Stimulated activated CD8-positive, alpha-beta memory T cell treated with anti-CD3 and anti-CD28 coated beads, Interleukin-7, amount 100 ng/mL, for 48 hours (primary cell): ENCODE measurements at places on chromosomes 4 and X.

DNA sequence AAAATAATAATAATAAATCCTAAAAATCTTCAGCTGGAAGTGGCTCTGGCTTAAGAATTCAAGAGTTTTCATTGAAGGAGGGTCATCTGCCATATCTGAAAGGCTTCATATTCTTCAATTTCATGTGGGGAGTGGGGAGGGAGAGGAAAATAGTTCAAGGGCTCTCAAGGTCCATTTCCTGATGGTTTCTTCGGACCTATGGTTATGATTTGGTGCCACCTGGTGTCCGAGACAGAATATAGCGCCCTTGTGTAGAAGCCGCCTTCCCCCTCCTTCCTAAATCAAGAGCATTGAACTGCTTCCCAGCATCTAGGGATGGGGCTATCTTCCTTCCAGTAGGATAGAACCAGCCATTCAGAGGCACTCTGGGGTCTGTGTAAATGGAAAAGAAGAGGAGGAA is 34.3 kb downstream of the NLGN3 start:
- DNase-seq: no peak

DNA sequence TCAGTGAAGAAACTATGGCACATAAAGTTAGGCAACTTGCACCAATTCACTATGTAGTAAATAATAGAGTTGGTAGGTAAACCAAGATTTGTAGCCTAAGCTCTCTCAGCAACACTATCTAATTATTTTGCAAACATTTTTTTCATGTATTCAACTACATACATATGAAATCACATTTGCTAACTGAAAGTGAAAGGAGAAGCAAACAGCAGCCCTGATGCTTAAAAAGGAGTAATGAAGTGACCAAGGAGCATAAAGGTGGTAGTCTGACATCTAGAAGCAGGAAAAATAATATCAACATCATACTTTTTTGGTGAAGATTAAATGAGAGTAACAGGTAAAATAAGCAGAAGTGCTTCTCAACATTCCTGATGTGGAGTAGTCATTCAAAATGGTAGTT is 603.7 kb downstream of the GRXCR1 start:
- no peak for DNase-seq

DNA sequence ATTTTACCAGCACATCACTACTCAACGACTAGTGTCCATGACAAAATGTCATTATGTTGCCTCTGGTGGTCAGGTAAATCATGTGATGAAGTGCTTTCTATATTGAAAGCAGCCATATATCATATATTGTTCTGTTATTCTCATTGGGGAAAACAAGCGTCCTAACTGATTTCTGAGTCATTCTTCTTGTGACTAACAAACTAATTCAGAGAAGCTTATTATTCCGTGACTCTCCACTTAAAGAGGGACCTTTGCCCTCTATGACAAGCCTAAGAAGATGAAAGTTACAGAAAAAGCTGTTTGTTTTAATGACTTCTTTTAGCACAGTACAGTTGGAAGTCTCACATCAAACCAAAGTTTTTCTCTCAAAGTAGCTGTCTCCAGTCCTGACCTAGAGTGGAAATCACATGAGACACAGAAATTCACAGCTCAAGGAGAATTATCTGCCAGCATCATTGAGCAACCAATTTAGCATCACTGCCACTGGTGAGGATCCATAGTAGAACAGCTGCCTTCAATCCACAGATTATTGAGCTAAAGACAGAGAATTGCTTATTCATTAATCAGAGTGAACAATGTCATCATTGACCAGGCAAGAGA is 36.4 kb downstream of the ASB9 start:
- DNase-seq: no peak

GRCh38 chr4:53376900-53377299 is 541 bp upstream of the FIP1L1 start:
- DNase-seq: no peak

GRCh38 chrX:2635342-2635741 is 55.8 kb upstream of the CD99 start:
- DNase-seq: no peak

GRCh38 chr4:80058740-80059139 is 14.3 kb downstream of the ANTXR2 start:
- no peak for DNase-seq

- no peak for DNase-seq
These were observed 14.8 kb downstream of the PJA1 start for GRCh38 chrX:69150281-69150960.

DNA sequence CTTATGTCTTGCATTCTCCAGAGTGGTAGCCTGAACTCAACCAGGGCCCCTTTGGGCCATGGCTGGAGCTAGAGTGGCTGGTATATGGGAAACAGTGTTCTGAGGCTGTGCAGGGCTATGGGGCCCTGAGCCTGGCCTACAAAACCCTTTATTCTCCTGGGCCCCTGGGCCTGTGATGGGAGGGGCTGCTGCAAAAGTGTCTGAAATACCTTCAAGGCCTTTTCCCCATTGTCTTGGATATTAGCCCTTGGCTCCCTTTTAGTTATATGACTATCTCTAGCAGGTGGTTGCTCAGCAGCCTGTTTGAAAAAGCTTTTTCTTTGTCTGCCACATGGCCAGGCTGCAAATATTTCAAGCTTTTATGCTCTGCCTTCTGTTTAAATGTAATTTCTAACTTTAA is 22.5 kb downstream of the APOOL start:
- DNase-seq: no peak

DNA sequence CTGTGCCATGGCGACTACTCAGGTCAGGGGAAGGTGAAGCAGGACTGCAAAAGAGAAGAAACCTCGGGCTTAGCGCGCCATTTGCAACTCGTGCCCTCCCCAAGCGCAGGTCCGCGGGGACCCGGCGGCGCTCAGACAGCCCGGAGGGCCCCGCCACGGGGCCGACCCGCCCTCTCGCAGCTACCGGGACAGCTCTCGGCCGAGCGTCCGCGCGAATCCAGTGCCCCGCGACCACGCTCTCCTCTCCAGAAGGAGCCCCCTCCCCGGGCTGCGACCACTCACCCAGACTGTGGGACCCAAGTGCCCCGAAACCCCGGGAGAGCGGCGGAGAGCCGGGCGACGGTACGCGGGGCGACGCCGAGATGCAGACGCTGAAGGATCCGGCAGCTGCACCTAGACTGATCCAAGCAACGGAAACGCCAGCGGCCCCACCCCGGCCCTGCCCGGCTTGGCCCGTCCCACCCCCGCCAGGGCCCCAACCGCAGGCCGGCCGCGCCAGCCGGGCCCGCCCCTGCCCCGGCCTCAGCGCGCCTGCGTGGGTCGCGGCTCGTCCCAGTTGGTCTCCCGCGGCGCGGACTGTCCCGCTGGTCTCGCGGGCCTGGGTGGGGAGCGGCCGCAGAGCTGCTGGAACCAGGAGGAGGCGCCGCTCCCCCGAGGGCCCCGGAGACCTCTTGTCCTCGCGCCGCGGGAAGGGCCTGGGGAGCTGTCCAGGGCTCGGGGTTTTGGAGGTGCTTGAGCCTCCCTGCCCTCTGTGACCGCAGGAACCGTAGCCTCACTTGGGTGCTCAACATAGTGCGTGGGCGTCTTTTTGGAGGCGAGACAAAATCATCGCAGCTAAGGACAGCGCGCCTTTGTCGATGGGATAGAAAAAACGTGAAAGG is at the start of gene ANXA5:
ANXA5 (minus strand) TSS at position 400 of the 881 bp plus-strand sequence; CDS start at position 9, 391 bp downstream.
- DNase-seq: peak; percentile 62

DNA sequence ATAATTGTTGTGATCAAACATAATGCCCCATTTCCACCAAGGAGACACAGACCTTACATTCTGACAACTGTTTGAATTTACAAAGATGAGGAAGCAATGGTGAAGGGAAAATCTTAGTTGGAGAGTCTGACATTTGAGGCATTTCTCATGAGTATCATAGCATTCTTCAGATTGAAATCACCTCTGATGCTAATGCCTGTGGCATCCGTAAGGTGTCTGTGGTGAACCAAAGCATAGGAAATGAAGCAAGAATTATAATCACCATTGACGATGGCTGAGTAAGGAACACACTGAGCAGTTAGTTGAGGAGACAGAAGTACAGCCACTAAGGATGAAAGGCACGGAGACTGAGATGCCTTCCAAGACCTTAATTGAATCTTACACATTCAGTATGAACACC is 575.7 kb downstream of the TRIML1 start:
- no peak for DNase-seq

DNA sequence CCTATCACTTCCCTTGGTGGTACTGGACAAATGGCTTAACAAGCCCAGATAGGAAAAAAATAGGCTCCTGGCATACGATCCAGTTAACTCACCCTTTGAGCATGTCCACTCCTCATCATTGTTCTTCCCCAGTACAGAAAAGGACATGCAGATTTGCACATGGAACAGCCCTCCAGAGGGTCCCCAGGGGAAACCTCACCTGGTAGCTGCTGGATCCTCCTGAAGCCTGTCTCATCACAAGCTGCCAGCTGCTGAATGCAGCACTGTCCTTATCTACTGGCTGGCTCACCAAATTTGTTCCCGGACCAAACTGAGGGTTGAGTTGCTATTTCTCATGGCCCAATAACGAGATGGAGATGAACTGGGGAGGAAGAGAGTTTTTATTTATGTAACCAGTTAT is 49.4 kb downstream of the SERTM2 start:
- no peak for DNase-seq

DNA sequence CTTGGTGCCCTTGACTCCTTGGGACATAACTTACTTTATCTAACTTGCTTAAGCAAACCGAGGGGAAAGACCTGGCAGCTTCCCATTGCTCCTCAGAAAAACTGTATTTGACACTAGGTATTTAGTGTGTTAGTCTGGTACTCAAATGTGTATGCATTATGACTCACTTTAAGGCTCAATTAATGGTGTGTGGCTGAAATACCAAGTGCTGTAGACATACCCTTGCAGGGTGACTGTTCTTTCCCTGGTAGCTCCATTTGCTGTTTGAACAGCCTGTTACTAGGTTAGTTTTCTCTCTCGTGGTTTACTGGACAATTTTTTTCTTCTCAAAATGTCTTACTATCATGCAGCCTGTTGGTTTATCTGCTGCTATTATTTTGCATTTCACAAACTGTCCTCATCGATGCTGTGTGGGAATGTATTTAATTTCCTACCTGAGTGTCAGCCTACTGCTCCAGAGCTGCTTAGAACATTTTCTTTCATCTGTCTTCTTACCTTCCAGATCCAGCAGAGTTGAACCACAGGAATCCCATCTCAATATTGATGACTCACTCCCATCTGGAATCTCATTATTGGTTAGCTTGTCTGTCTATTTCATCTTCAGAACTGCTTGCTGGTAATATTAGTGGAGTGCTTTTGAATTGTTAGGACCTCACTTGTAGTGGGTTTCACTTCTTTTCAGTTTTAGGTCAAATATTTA is 158.0 kb upstream of the FAT1 start:
- no peak for DNase-seq

DNA sequence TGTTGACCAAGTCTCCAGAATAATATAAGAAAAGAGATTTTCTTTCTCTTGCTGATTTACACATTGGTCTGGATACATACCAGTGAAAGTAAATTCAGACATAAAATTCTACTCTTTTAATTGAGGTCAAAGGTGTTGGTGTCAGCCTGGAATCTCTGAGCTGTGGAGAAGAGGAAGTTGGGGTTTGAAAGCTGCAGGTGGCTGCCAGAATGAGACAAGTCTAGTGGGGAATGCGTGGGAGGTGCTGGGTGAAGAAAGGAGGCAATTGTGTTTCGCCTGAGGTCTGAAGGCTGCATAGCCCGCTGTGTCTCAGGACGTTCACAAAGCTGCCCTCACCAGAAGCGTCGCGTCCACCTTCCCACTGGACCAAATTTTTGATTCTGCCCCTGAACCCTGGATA is 31.2 kb downstream of the PHEX start:
- peak; percentile 45 for DNase-seq

GRCh38 chr4:105894660-105895582 is at the start of gene NPNT:
TSS of gene NPNT (plus strand) at chr4:105895471. CDS start at chr4:105895653, 182 bp downstream.
- DNase-seq: no peak

DNA sequence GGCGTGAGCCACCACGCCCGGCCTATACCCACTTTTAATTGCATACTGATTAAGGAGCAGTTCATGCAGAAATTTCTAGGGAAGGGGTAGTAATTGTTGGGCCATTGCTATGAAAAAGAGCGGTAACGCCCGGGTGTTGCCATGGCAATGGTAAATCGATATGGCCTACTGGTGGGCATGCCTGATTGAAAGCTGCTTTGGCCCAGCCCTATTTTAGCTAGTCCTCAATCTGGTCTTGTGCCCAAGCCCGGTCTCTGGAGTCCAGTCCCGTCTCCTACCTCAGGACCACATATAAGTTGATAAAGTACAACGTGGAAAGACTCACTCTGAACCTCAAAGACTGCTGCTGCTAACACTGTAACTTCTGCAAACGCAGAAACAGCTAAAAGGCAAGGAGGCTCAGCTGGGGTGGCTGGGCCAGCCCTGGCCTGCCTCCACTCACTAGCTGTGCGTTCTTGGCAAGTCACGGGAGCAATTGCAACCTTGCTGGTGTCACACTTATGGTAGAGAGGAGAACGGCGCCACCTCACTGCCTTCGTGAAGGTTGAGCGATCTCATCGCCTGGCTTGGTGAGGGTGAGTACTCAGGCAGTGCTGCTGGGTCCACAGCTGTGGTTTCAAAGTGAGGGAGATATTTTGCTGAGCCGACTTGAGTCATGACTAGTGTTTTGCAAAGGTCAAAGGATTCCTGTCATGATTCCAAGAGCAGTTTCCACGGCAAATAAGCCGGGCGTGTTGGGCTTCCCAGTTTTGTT is 57.0 kb upstream of the GRPEL1 start:
- DNase-seq: no peak

GRCh38 chrX:122168241-122168640 is 1015.8 kb upstream of the GRIA3 start:
- no peak for DNase-seq

GRCh38 chr4:176436293-176436973 is 116.7 kb downstream of the SPCS3 start:
- DNase-seq: no peak

DNA sequence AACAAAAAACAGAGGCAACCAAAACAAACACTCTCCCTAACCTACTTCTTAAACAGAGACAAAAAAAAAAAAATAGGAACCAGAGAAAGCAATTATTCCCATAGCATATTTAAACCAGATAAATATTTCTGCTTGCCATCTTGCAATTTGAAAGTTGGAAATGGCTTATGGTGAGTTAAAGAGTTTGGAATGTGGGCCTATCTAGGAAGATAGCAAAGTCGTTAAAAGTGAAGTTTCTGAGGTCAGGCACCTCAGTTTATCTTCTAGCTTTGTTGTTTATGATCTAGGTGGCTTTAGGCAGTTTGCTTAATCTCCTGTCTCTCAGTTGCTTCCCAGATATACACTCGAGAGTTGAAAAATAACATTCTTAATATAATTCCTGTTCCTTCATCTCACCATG is 284.2 kb downstream of the KCNIP4 start:
- DNase-seq: no peak
